ENCODE measurements at places on chromosomes 6 and 20.

GRCh38 chr6:149751239-149751638 lies 1.7 kb downstream of the PCMT1 start:
- no peak for DNase-seq

GRCh38 chr6:139763468-139764210 lies 389.2 kb upstream of the CITED2 start:
- no peak for DNase-seq

- no peak for DNase-seq
Measured at GRCh38 chr6:92150553-92150952, 1268.8 kb downstream of the EPHA7 start.

DNA sequence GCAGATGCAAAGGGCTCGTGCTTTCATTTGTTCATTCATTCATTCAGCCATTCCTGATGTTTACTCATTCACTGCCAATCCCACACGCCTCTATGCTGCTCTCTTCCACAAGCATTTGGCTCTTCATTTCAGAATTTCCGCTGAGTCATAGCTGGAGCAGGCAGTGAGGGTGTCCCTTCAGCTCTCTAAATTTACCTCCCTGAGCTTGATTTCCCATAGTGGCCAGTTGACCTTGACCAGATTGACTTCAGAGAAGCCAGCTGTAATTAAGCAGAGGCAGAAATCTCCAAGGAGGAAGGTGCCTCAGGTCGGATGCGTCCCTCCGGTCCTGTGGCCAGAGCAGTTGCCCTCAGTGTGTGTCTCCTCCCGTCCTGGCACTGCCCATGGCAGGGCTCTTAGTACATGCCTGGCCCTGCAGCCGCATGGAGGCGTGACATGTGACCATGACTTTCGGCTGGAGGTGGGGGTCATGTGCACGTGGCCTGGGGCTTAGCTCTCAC lies 267.2 kb upstream of the ECI2 start:
- DNase-seq, result no peak

GRCh38 chr20:43731927-43732326 lies 5.1 kb upstream of the GTSF1L start:
- DNase-seq, result no peak

- DNase-seq, result no peak
Measured at GRCh38 chr6:26335631-26336323, 29.2 kb upstream of the BTN3A2 start.

GRCh38 chr6:7129360-7129759 lies 21.6 kb downstream of the RREB1 start:
- no peak for DNase-seq

DNA sequence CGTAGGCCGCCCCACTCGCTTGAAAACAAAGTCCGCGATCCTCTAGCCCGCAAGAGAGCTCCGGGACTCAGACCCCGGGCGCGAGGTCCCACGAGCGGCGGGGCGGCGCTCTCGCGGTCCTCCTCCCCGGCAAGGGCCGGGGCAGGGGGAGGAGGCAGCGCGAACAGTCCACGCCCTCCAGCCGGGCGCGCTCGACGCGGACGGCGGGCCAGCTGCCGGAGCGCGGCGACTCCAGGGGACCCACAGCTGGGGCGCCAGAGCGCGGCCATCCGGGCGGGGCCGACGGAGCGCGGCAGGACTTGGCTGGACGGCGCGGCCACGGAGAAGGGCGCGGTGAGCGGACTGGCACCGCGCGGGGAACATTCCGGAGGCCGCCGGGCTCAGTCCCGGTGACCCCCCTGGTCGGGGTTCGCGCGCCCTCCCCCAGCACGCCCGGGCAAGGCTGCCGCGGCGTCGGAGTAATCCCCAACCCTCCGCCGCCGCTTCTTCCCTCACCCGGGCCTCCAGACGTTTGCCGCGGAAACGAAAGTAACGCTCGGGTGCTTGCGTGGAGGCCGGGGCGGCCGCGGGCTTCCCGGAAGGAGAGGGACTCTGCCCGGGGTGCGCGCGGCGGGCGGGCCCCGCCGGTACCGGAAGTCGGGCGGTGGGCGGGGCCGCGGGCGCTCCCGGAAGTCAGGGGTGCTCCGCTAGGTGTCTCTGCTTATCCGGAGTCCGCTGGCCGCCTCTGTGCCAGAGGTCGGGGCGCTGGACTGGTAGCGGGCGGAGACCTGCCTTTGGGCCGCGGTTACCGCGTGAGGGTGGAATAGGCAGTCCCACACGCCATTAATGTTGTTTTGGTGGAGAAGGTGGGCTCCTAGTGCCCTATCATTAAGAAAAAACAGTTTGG lies at the start of gene RIPK1:
RIPK1 (plus strand) TSS at position 166 of the 886 bp plus-strand sequence. CDS start 8,330 bp downstream, outside the sequence.
- DNase-seq, result peak; percentile 92

DNA sequence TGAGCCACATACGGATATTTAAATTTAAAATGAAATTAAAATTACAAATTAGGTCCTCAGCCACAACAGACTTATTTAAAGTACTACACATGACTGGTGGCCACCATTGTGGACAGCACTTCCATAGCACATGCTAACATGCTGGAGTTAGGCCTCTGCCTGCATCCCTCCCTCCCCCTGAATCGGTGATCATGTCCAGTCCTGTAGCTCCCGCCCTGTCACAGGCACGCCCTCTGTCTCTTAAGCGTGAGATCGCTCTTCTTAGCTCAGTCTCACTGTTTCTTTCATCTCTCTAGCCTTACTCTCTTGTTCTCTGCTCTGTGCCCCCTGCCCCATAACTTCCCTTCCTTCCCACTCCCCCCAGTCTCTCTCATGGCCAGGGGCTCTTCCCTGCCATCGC lies 28.9 kb downstream of the ELMO2 start:
- no peak for DNase-seq

DNA sequence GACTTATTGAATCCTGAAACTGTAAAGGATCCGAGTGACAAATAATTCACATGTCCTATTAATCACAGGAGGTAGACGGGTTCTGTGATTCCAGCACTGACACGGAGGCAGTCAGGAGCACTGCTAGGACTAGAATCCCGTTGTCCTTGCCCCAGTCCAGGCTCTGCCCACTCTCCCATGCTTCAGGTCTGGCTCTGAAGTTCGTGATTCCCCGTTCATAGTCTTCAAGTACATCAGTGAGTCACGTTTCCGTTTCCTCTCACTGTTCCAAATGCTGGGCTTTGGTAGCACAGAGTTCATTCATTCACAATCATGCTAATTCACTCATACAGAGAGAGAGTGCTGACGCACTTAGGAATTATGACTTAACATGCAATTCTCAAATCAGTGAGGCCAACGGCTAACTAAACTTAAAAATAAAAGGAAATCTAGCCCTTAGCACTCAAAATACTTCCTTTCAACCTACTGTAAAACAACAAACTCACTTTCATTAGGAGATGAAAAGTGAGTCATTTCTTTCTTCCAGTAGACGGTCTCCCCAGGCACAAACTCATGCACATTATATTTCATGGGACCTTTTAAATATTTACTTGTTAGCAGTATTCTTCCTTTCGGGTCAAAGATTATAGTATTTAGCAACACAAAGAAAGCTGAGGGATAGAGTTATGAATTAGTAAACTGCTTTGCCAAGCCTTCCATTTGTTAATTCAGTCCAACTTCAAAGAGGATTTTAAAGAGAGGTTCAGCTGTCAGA lies 94.0 kb upstream of the NHSL1 start:
- peak; percentile 36 for DNase-seq

- DNase-seq, result no peak
Measured at GRCh38 chr6:22249711-22250350, 47.0 kb downstream of the PRL start.

DNA sequence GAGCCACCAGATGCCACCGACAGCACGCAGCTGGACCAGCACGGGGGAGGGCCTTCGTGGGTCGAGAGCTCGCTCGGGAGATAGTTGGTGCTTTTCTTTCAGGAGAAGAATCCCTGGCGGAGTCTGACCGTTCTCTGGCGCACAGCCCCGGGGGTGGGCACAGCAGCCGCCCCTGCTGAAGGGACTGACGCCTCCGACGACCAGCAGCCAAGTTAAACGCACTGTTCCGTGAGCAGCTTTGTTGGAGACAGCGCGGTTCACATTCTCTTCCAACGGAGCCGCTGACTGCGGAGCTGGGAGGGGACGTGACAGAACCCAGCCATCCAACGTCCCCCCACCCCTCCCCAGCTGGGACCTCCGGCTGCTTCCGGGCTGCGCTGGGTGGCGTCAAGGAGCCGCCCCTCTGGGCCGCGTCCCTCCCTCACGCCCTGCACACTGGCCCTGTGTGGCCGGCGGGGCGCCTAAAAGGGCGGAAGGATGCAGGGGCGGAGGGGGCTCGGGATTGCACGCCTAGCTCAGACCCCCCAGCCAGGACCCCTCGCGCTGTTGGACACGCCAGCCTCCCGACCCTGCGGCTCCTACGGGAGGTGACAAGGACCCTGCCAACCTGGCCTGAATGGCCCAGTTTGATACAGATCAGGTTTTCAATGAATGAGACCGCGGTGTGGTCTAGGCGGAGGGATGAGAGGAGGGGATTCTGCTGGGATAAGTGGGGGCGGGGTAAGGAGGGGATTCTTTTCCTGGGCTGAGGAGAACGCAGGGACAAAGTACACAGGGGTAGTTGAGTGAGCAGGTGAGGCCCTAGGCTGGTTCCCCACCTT lies 36.4 kb upstream of the KHDC1 start:
- no peak for DNase-seq

- no peak for DNase-seq
Measured at GRCh38 chr6:169070506-169071176, 183.0 kb downstream of the THBS2 start.

DNA sequence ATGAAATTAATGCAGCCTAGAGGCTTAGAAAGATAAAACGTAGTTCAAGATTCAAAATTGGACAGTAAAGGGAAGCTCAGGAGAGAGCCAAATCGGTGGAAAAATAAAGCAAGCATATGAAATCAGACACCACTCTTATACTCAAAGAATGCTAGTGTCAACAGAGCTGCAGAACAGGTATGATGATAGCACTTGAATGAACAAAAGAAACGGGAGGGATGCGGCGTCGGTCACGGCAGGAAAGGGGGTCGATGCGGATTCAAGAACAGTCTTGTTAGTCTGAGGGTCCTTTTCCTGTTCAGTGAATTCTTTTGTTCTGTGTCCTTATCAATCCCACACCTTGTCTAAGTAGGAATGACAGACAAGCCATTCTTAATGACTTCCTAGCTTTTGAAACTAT lies 114.4 kb downstream of the FOXC1 start:
- no peak for DNase-seq

- DNase-seq, result no peak
Measured at GRCh38 chr6:147508866-147509608, 547 bp downstream of the SAMD5 start.

GRCh38 chr20:63226042-63226943 lies 9.4 kb upstream of the BIRC7 start:
- DNase-seq, result no peak

DNA sequence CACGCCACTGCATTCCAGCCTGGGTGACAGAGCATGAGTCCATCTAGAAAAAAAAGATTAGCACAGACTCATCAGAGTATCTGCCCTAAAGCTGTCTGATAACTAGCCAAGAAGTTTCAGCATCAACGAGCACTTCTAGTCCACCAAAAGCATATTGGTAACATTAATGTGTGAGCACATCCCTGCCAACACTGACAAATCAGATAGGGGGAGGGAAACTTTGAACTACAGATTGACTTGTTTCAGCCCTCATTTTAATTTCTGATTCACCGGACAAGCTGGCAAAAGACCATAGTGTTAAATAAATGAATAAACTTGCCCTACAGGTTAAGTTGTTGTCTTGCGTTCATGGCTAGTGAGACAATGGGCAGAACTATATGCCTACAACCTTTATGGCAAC lies 7.7 kb upstream of the SEC63 start:
- no peak for DNase-seq

DNA sequence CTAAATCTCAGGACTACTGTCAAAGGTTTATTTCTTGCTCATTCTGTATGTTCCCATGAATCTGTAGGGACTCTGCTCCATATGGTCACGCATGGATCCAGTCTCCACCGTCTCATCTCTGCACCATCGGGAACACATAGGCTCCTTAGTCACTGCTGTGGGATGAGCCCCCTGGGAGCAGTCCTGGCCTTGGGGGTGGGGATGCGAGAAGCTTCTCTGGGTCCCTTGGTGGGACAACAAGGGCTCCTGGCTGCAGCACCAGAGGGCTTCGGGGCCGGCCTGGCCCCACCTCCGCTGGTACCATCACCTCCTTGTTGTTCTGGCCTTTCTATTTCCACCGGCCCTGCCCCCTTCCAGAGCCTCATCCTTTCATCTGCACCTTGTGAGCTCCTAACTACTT lies 148.4 kb downstream of the CDH4 start:
- DNase-seq, result no peak

DNA sequence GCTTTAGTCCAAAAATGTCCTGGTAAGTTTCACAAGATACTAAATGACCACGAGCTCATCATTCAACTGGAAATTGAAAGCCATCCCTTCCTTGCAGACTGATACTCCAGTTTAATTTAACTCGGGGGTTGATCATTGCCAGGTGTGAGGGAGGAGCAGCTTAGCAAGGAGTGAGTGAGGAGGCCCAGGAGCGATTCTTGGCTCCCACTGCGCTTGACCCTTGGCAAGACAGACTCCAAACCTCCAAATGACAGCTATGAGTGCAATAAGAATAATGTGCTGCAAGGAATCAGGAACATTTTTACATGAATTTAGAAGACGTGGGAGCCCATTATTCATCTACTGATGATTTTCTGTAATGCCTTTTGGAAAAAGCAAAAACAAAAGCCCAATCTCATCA lies 64.9 kb downstream of the LAMA4 start:
- no peak for DNase-seq

- DNase-seq, result no peak
Measured at GRCh38 chr20:23018432-23018831, 16.7 kb upstream of the SSTR4 start.

DNA sequence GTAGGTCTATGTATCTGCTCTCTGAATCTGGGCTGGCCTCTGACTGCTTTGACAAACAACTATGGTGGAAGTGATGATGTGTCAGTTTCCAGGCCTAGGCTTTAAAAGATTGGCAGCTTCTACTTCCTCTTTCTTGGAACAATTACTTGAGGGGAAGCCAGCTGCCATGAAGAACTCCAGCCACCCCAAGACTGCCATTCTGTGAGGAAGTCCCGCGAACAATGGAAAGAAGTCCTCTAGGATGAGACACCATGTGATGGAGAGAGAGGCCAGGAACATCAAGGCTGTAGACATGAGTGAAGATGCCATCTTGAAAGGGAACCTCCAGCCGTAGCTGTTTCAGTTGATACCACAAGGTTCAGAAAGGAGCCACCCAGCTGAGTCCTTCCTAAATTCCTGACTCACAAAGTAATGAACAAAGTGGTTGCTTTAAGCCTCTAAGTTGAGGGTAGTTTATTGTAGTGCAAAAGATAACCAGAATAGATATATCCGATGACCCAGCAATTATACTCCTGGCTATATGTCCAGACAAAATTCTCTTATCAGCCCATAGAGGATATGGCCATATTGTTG lies 15.3 kb upstream of the TCF15 start:
- no peak for DNase-seq

GRCh38 chr6:39843305-39844020 lies 51.3 kb downstream of the DAAM2 start:
- DNase-seq, result no peak

DNA sequence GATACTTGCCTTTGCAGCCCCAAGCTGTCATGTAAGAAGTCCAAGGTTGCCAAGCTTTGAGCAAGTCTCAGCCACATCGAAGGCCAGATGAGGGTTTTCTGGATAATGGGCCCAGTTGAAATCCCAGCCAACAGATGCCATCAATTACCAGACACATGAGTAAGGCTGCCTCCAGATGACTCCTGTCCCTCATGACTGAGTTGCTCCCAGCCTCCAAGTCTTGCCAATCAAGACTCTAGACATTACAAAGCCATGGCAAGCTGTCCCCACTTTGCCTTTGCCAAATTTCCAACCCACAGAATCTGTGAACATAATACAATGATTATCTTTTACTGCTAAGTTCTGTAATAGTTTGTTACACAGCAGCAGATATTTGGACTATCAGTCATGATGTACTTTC lies 76.8 kb upstream of the ARMC2 start:
- DNase-seq, result no peak
